ENCODE measurements at places on chromosomes 12 and 14.

- no peak for DNase-seq
These were observed 191.9 kb downstream of the SOX5 start for GRCh38 chr12:23757541-23757962.

DNA sequence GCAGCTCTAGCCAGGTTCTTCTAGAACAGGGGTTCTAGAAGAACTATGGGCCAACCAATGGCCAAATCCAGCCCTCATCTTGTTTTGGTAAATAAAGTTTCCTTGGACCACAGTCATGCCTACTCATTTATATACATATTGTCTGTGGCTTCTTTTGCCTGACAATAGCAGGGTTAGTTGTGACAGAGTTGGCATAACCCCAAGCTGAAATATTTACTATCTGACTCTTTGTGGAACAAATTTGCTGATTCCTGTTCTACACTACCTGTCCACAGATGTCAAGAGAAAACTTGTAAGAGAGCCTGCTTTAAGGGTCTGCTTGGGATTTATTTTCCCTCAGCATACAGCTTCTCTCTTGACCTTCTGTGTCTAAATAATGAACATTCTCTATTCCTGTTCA, 289.0 kb downstream of the KSR2 start:
- peak; percentile 21 for DNase-seq

DNA sequence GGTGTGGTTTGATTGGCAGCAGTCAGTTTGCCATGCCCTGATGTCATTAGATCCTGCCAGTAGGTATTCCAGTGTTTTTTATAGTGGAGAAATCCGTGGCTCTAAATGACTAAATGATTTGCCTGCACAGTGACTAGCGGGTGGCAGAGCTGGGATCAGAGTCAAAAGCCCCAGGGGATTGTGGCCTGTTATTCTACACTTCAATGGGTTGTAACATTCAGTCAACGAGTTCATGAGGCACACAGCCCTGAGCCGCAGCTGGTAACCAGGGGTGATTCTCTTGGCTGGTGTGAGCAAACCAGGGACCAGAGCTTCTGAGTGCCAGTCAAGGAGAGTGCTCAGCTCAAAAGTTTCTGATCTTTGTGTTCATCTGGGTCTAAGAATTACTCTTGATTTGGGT, 1.8 kb downstream of the MYH6 start:
- no peak for DNase-seq

GRCh38 chr12:77916276-77916675, 85.6 kb downstream of the NAV3 start:
- DNase-seq: no peak

DNA sequence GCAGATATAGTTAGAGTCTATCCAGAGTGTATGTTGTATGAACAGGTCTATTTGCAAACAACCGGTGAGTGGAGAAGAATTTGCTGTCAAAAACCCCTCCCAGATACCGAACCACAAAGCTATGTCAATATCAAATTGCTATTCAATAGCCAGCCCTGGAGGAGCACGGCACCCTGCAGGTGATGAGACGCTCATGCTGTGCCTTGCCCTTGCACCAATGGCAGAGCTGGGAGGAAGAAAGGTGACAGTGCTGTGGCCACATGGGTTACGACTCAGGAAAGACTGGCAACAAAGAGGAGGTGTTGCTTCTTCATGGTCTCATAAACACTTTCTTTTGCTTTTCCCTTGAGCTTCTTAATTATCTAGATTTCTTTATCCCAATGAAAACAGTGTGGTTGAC, 55.7 kb downstream of the PAX9 start:
- DNase-seq: no peak

DNA sequence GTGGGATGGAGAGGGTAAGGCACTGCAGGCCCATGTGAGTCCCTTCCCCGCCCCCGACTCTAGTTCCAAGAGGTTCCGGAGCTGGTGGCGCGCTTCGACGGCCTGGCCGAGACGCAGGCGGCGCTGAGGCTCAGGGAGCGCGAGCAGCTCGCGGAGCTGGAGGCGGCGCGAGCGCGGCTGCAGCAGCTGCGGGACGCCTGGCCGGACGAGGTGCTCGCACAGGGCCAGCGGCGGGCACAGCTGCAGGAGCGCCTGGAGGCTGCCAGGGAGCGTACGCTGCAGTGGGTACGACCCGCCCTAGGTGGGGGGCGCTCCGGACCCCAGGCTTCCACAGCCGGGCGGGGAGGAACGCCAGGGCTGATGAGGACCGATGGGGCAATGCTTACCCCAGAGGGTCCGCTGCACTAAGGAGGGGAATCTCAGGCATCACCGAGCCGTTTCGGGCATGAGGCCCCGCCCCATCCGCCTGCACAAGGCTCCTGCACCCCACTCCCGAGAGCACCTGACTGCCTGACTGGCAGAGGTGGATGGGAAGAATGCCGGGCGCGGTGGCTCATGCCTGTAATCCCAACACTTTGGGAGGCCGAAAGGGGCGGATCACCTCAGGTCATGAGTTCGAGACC, 4.9 kb downstream of the CFAP73 start:
- DNase-seq: no peak

DNA sequence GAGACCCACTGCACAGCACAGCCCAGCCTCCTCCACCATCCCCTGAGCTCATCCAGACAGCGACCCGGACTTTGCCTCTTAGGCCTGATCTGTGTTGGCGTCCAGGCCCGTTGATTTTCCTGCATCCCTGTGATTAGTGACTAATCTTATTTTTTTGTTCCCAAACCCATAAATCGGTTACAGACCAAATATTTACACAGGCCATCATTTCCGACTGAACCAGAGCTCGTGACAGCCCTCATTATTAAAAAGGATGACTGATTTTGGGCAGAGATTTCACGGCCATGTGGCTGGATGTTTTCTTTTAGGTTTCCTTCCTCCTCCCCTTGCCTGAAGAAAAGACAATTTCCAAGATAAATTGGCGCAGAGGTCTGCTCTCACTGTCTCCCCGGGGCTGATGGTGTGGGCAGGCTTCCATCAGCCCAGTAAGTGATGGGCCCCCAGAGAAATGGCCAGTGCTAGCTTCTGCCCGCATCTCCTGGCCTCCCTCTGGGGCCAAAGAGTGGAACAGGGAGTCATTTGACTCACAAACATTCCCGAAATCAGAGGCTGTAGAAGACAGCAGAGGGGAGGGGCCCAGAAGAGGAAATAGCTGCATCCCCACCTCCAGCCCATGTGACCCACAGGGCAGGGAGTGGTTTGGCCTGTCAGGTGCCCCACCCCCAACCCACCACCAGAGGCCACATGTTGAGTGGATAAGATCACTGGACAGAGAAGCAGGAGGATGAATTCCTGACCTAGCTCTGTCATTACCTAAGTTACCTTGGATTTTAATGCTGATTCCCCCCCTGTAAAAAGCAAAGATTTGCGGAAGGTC, 283.5 kb downstream of the KSR2 start:
- peak; percentile 93 for DNase-seq

DNA sequence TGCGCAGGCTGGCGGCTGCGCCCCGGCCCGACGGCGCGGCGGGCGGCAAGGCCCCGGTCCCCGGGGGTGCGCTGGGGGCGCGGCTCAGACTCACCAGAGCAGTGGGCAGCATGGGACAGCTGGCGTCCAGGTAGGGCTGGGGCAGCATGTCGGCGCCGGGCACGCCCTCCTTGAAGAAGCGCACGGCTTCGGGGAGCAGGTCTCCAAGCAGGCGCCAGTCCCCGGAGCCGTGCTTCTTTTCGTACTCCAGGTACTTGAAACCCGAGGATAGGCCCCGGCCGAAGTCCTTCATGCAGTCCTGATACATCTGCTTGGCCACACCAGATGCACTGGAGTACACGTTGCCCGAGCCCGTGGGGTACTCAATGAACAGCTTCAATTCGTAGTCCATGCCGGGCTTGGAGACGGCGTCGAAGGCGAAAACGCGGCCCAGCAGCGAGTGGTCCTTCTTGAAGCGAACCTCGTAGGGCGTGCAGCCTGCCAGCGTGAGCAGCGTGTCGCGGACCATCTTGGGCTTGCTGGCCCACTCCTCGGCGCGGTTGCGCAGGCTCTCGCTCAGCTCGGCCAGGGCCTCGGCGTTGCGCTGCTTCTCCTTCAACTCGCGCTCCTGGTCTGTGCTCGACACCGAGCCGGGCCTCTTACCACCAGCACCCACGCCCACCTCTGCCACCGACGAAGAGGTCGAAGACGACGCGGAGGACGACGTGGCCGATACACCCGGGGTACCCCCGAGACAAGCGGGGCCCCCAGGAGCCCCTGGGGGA, 2.2 kb downstream of the IRF2BPL start:
- DNase-seq: no peak

GRCh38 chr14:102898776-102899515, 23.5 kb upstream of the AMN start:
- no peak for DNase-seq

- no peak for DNase-seq
These were observed 52.0 kb upstream of the NTF3 start for GRCh38 chr12:5379749-5380496.

DNA sequence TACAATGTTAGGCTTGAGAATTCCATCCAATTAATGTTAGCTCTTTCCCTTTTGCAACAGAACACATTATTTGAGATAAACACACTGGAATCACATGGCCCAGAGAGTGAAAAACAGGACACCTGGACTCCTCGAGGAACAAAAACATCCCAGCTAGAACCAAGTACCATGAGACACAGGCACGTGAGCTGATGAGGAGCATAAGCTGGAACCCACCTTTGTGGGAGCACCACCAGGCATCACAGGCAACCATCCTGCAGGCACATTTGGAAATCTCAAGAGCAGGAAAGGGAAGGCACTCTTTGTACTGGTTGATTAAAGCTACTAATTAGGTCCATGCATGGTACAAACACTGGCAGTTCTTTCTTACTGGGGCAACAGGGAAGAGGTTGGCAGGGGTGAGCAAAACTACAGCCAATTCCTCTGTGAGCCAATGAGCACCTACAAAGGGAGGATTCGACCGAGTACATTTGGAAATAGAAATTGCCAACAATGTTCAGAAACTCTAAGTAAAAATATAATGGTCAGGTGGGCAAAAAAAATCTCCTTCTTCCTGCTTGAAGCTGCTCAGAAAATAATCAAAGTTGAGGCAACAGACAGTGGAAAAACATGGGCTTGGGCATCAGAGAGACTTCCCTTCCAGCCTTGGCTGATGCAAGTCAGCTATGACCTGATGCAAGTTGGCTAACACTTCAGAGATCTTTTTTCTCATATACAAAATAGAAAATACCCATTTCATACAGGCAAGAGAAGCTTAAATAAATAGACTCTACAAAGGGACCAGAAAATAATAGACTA, 216.7 kb downstream of the NUAK1 start:
- DNase-seq: no peak

GRCh38 chr14:59332727-59333126, 132.5 kb downstream of the GPR135 start:
- DNase-seq: peak; percentile 66

GRCh38 chr14:23154964-23155587, 28.4 kb downstream of the SLC7A8 start:
- peak; percentile 73 for DNase-seq

DNA sequence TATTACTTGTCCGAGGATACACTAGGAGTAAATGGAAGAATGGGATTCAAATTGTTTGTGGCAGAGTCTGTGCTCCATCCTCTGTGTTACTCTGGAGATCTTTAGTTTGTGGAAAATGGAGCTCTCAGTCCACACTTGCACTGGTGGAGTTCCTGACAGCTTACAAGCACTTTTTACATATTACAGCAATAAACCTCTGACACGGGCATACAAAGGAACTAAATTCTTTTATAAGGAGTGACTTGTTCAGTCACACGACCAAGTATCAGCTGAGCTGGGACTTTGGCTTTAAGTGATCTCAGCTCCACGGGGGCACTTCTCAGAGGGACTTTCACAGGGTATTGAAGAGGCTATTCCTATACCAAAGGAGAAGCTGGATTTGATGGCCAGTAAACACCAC, 417.5 kb downstream of the LRIG3 start:
- DNase-seq: no peak

DNA sequence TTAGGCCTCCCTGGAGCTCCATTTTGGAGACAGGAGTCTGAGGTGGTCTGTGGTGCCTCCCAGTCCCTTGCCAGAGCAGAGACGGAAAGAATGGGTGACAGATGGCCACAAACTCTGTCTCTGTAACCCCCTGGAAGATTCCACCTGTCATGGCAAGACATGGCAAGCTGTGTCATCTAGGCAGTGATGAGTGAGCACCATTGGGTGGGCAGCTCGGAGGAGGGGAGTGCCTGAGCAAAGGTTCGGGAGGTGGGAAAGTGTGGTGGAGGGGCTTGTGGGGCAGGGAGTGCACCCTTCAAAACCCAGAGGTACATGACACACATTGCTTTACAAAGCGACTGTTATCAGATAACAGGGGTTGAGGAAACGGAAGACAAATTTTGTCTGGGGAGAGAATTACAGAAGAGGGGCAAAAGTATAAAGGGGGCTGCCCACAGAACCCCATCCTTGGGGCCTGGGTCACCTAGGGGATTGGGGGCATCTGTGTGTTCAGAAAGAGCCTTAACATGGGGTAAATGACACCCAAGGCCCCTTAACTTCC, 3.5 kb downstream of the RIN3 start:
- DNase-seq: no peak

GRCh38 chr12:130764475-130765185, 48.5 kb upstream of the RIMBP2 start:
- DNase-seq: no peak

DNA sequence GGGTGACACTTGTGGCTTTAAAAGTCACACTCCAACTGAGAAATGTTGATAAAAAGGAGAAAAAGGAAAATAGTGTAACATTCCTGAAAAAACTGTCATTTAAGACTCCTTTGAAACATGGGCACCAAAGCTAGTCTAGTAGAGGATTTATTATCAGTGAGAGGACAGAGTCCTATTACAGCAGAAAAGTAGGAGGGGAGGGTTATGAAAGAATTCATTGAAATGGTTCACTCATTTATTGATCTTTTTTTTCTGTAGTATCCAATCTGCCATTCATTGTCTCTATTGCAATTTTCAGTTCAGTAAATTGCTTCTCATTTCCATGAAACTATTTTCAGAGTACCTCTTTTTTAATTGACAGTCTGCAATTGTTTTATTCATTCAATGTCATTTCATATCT, 25.4 kb downstream of the PPM1A start:
- no peak for DNase-seq

All from GM04503 (cell line).